AML-193 (cell line): ENCODE measurements at places on chromosomes 5 and 9.

GRCh38 chr9:113785334-113785733 lies 90.8 kb upstream of the ZNF618 start:
- DNase-seq = no peak

GRCh38 chr9:3962496-3962895 lies 337.4 kb downstream of the GLIS3 start:
- DNase-seq = no peak

DNA sequence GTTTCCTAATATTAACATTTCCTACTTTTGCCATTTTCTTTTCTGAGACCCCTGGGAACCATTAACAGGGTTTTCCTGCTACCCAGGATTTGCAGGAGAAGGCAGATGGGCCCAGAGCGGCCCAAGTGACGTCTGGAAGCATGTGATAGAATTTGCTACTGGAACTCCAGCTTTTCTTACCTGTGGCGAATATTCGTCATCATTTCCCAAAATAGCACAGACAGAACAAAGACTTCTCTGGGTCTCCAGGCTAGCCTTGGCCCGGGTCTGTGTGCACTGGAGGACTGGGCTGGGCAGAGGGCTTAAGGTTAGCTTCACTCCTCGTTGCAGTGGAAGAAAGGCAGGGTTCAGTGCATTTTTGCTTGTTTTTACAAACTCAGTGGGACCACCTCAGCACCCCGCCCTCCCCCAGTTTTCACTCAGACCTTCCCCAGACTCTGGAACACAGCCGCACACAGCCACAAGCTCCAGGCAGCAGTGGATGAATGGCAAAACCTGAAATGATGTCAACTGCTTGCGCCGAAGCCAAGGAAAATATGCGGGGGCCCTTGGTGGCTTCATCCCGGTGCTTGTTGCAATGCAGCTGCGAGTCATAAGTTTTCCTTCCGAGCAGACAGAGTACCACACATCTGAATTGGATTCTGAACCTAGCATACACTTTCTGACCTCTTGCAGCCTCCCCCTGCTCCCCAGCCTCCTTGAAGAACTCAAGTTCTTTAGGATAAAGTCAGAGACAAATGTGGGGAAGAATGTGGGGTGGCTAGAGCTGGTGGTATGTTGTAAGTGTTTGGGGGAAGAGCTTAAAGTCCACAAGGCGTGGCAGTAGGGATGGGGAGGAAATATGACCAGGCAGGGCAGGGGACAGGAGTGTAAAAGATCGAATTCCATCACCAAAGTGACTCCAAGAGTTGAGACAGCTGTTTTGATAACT lies 586.0 kb downstream of the CCDC171 start:
- DNase-seq = no peak

GRCh38 chr5:144844086-144844485 lies 673.4 kb downstream of the KCTD16 start:
- DNase-seq = no peak
